NCI-H1048 (cell line): ENCODE measurements at places on chromosomes 13 and 19.

GRCh38 chr13:98173431-98174152 lies 3.5 kb downstream of the RNF113B start:
- no peak for DNase-seq

GRCh38 chr13:96229356-96229755 lies 139.4 kb downstream of the HS6ST3 start:
- no peak for DNase-seq

DNA sequence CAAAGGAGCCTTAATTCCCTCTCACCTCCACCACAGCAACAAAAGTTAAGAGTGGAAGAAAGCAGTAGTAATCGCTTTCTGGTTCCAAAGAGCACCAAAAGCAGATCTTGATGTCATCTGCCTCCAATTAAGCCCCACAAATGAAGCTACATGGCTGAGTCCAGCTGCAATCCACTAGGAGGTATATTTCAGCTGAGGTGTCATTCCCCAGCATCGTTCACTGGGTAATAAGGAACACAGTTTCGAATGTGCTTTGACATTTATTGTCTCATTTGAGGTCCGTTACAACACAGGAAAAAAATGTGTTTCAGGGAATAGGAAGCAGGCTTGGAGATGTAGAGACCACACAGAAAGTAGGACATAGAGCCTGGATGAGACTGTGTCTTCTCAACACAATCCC lies 190.4 kb downstream of the DCLK1 start:
- no peak for DNase-seq

- DNase-seq = no peak
Observed at GRCh38 chr13:73481886-73482445, 423.2 kb downstream of the KLF5 start.

- no peak for DNase-seq
Observed at GRCh38 chr19:54069470-54069869, 5.8 kb upstream of the VSTM1 start.

DNA sequence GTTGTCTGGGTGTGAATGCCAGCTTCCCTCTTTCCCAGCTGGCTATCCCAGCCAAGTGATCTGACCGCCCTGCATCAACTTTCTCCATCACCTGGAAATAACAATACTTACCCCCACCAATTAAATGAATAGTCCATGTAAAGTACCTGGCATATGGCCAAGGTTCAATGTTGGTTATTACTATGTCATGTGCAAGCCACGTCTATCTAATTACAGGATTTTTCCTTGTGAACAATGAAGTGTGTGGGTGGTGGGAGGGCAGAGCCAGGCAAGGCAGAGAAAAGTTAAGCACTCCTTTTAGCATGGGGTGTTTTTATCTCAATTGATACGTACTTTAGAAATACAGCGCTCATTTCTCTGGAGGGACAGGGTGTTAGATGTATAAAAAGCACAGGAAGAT lies 121.1 kb downstream of the NHLRC3 start:
- no peak for DNase-seq

GRCh38 chr13:41606646-41607045 lies 149.3 kb downstream of the RGCC start:
- no peak for DNase-seq

DNA sequence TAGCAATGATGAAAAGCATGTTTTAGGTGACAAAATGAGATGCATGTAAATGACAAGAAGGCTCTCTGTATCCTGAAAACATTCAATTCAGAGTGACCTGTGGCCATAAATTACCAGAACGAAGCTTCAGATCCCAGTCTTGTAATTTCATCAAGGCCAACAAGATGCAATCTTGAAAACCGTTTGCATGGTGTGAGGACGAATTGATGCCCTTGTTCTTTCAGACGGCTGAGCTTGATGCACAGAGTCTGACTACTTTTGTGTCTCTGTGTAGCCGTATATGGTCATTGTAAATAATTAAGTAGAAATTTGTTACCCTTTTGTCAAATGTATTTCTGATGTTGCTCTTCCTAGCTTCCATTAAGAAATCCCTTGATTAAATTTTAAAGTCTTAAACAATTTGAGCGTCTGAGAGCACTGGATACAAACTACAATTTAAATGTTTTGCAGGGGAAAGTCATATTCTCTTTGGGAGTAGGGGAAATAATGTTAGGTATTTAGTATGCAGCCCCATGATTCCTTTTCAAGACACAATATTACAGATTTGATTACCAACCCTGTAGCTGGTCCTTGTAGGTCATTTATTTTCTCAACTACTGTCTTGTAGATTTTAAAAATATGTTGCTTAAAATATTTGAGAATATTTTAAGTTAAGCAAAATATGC lies 125.8 kb upstream of the PCDH9 start:
- DNase-seq = no peak

DNA sequence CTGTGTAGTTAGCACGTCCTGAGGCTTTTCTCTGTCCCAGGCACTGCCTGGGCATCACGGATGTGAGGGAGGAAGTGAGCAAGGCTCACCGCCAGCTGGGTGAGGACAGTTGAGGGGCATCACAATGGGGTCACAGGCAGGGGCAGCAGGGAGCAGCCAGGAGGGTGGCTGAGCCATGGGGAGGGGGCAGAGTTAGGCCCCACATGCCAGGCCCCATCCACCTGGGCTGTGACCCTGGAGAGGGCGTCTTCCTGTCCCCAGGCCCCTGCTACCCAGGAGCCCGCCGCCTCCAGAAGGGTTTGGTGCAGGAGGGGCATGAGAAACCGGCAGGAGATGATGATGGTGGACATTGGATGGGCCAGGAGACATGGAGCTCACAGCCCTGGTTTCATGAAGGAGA lies 56.8 kb upstream of the F7 start:
- DNase-seq = no peak

- DNase-seq = no peak
Observed at GRCh38 chr19:53007606-53008005, 6.1 kb upstream of the ERVV-1 start.

DNA sequence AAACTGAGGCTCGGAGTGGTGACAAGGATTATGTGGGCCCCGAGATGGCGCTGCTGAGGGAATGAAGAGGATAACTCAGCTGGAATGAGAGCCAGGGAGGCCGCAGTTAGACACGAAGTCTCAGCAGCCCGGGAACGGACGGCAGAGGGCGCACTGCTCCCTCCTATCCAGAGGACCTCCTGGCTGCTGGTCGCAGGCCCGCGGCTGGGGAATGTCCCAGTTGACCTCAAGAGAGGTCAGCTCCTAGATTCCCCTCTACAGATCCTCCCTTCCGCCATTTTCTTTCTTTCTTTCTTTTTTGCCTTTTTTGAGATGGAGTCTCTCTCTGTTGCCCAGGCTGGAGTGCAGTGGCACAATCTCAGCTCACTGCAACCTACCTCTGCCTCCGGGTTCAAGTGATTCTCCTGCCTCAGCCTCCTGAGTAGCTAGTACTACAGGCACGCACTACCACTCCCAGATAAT lies 24.1 kb upstream of the ASPDH start:
- peak; percentile 24 for DNase-seq

DNA sequence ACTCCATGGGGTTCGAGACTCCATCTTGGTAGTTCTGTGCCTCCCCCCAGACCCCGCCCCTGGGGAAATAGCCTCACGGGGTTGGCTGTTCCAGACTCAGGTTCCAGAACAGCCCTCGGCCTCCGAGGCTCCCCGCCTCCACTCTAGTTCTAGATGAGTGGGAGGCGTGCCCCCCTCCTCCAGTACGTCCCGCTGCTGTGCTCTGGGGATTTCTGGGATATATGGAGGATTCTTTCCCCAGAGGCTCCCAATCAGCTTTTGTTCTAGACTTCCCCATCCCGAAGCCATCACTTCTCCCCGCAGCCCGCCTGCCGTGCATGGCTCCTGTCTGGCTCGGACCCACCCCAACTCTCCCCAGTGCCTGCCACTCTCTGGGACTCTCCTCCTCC lies 1.9 kb upstream of the CACNG7 start:
- no peak for DNase-seq

DNA sequence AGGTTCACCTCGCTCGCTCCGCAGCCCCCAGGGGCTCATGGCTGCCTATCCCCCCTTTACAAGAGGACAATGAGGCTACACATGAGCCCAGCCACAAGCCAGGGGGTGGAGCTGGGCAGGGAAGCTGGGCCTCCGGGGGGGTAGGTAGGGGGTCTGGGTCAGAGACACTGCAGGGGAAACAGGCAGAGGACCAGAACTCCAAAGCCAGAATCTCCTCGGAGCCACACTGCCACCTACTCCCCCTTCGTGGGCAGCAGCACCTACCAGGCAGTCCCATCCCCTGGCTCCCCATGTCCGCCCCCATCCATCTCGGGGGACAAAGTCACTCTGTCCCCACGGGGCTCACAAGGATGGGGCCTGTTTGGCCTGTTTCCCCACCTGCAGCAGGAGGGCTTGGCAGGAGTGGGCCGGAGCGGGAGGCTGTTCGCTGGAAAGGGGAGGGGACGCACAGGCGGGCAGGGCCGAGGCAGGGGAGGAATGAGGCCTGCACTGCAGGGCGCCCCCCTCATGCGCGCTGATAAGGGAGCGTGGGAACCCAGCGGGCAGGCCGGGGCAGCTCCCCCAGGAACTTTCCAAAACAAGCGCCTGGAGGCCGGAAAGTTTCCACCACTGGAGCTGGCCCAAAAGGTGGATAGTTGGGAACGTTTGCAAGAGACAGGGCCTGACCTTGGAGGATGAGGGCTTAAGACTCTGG lies 545 bp upstream of the ISYNA1 start:
- no peak for DNase-seq
